ENCODE measurements at places on chromosomes 2 and 18. TPM values are rescaled to one million over a fixed set of nuclear protein-coding genes. Genes with fewer than 3 reads are reported as not detected.

Gene CREG2
- not detected for total RNA-seq

Gene UGT1A5
- total RNA-seq: not detected

Gene SCG2
- not detected for total RNA-seq

Gene CFAP221
- total RNA-seq: 0.72 TPM

Gene NEB
- total RNA-seq: 1.4 TPM

Gene ZNF804A
- total RNA-seq: 27.7 TPM

Gene HAAO
- not detected for total RNA-seq

Gene TMEM169
- total RNA-seq: not detected
